ENCODE measurements at places on chromosomes 12 and 14.

DNA sequence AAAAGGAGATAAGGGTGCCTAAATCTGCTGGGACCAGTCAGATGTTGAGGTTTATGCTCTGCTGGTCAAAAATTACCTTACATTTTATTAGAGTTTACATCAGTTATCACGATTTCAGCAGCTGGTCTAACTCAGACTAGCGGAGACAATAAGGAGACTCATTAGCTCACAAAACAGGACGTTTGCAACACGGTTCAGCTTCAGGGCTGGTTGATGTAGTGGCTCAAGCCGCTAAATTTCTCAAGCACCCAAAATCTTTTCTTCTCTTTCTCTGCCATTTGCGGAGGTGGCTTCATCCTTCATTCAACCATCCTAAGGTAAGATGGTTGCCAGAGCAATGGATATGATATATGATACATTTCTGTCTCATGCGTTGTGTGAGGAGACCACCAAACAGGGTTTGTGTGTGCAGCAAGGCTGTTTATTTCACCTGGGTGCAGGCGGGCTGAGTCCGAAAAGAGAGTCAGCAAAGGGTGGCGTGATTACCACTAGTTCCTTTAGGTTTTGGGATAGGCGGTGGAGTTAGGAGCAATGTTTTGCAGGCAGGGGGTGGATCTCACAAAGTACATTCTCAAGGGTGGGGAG lies 30.3 kb upstream of the CLIP1 start:
- DNase-seq, result no peak

GRCh38 chr14:23070262-23071129 lies 13.2 kb upstream of the CDH24 start:
- DNase-seq, result peak; percentile 21

DNA sequence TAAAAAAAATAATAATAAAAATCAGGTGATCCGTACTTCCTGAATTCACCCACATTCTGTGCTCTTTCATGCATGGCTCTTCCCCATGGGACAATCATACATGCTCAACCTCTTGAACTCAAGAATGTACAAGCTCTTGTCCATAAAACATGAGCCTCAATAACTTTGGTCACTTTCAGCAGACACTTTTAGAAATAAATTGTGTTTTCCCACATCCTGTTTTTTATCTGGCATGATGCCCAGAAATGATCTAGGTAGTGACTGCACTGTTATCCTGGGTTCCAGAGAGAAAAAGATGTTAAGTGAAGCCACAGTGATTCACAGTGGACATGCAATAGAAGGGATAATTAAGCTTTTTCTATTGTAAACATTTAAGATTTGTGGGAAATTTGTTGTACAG lies 537.6 kb upstream of the TMEM132C start:
- peak; percentile 41 for DNase-seq

GRCh38 chr14:72516936-72517700 lies 376.8 kb downstream of the DPF3 start:
- peak; percentile 93 for DNase-seq

- DNase-seq, result no peak
These were observed 11.3 kb downstream of the SLC25A29 start for GRCh38 chr14:100294963-100295330.

DNA sequence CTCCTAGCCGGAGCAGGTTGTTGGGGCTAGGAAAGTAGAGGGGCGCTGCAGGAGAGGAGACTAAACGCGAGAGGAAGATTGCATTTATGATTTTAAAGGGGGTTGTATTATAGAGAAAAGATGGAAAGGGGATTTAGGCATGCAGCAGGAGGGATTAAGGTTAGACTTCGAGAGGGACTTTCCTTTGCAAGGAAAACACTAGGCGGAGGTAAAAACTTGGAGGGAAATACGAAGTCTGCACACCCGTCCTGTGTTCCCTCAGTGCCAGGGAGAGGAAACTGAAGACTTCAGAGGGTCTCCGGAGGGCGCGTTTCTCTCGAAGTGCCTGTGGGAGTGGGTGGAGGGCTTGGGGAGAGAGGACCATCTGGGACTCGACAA lies 420 bp upstream of the PPP1R1A start:
- DNase-seq, result no peak

- DNase-seq, result no peak
These were observed 13.2 kb upstream of the SLC41A2 start for GRCh38 chr12:104971306-104971705.

- DNase-seq, result no peak
These were observed 106.2 kb downstream of the UNC79 start for GRCh38 chr14:93536945-93537344.

DNA sequence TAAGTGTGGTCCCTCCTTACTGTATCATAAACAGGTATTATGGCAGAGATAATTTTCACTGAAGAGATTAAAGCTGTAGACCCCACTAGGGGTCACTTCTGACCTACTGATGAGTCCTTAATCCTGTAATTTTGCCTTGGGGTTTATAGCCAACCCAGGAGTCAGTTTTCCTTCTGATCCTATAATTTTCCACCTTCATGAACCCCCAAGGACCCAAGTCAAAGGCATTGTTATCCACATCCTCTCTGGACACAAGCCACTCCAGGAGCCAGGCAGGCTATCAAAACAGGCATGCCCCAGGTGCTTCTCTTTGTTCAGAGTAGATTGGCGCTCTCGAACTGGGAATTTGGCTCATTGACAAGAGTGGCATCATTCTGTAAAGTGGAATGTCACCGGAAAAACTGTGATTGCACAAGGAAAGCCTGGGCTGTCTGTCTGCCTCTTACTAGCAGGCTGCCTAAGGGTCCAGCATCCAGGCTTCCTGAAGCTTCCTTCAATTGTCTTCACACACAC lies 1523.2 kb upstream of the FLRT2 start:
- DNase-seq, result peak; percentile 12

GRCh38 chr14:50785457-50786063 lies 45.4 kb downstream of the NIN start:
- DNase-seq, result peak; percentile 11

DNA sequence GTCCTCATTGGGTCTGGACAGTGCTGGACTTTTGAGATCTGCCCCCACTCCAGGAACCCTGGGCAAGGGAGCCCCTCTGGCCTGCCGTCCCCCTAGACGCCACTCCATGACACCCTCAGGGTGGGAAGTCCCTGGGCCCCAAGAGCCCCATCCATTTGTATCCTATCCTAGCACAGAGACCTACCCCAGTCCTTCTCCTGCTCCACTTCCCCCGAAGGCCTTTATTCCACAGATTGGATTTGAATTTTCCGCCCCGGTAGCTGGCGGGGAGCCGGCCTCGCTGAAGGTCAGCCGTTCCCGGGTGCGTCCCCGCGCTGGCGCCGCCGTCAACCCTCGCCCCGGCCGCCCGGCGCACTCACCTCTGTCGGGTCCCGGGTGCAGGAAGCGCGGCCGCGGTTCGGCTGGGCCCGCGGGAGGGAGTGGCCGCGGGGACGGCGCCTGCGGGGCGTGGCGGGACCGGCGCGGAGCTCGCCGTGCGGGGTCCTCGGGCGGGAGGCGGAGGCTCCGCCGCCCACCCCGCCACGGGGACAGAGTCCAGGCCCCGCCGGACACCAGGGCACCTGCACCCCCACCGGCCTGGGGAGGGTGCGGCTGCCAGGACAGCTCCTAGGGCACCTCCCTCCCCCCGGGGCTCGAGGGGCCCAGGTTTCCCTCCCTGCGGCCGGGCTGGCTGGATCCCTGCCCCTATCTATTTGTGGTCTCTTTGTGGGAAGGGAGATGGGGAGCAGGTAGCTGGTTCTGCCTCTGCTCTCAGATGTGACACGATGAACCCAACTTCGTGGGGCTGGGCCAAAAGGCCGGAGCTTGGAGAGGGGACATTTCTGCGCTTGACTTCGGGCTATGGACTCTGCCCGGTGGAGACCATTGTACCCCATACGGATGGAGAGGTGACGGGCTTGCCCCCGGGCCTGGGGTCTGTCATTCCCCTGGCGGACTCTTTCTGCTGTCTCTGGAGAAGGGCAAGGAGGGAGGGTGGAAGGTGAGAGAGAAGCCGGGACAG lies 19.9 kb upstream of the GPR68 start:
- DNase-seq, result peak; percentile 32

DNA sequence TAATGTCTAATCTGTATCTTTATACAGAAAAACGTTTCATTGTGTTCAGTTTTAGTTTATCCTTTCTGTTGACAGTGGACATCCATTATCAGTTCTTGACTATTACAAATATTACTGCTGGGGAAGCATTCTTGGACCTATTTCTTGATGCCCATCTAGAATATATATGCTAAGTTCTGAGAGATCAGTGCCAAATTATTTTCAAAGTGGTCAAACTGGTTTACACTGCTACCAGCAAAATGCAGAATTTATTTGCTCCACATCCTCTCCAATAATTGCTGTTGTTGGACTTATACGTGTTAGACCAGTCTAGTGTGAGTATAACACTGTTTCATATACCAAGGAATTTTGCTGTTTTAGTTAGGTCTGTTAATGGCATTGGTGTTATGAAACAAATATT lies 85.5 kb upstream of the TRAF3 start:
- DNase-seq, result no peak

DNA sequence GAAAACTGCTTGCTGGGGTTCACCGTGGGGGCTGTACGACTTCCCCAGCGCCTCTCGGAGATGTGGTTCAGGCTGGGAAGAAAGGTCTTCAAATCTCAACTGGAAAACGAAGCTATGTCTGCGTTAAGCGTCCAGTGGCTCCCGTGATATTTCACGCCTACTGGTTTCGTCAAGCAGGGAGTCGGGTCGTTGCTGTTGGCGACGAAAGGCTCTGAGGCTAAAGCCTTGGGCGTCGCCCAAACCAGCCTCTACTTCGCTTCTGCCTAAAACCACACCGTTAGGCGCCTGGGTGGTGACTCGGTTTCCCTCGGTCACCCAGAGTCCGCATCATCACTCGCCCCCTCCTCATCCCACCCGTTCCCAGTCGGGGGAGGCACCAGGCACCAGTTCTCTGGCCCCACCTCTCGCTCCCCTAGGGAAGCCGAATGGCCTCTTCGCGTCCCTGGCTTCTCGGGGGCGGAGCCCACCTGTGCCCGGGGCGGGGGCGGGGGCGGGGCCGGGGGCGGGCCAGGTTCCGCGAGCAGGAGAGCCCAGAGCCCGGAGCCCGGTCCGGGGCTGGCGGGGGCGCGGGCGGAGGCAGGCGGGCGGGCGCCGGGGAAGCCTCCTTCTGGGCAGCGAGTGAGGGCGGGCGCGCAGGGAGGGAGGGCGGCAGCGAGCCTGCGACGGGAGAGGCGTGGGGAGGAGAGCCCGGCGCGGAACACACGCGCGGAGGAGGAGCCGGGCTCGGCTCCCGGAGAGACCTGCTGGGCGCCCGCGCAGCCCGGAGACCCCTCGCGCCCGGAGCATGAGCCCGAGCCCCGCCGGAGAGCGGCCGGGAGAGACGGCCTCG lies at the start of gene B4GALNT3:
Gene B4GALNT3, plus strand, starts transcription at position 510 of the 829 bp plus-strand sequence. CDS start 438 bp downstream, outside the sequence.
- DNase-seq, result peak; percentile 62

DNA sequence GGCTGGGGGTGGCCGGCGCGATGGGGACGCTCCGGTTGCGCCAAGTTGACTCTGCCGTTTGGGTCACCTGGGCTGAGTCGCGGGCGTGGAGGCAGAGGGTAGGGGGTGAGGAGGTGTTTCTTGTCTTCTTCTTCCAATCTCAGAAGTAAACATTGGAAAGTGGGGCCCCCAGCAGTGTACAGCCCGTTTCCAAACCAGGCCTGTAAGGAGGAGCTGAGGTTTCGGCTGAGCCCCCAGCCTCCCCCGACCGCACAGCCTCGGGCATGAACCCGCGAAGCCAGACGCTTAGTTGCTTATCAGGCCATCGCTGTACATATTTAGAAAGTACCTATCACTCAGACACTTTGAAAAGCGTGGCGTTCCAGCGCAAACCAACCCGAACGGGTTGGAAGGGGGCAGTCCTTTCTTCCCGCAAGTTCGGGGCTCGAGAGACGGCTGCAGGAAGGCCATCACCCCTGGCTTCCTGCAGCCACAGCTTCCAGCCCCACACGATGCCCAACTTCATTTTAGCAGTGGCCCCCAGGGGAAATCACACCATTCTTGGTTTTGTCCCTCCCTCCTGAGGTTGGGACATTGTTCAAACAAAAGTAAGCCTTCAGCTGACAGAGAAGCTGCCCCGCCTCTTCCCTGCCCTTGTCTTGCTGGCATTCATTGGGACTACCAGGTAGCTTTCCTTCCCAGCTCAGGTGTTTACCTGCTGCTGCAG lies 164.1 kb downstream of the ZFP36L1 start:
- DNase-seq, result no peak

- peak; percentile 61 for DNase-seq
These were observed 30.6 kb downstream of the TMEM132D start for GRCh38 chr12:129873111-129873832.
